ENCODE measurements at places on chromosomes 7 and 10. TPM values are rescaled to one million over a fixed set of nuclear protein-coding genes. Genes with fewer than 3 reads are reported as not detected.

GRCh38 chr7:113775804-113776203 is 143.0 kb downstream of the PPP1R3A start:
- no peak for DNase-seq

- peak; percentile 96 for DNase-seq
Measured at GRCh38 chr7:38369816-38370493, 96.5 kb upstream of the TARP start.

SDK1 gene
- total RNA-seq = 0.23 TPM

MUC3A gene
- total RNA-seq = not detected

DNA sequence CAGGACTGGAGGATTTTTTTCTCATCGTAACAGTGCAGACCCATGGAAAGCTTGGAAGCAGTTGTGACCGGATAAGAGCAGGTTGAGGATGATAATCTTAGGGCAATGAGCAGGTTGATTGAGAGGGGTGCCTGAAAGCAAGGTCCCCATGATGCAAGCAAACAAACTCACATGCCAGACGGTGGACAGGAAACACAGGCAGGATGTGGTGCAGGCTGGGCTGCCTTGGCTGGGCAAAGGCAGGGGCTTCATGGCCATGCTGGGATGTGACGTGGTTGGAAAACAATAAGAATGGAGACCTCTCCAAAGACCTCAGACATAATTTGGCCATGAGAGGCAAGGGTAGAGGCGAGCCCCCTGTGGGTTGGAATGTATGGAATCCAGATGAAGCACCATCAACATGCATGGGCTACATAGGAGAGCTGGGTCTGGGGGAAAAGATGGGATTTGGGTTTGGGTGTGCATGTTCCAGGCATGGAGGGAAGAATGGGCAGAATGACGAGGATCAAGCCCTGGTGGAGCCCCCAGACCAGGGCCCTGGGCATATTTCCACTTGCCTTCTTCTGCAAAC is 58.3 kb downstream of the IKZF1 start:
- DNase-seq = no peak

DNA sequence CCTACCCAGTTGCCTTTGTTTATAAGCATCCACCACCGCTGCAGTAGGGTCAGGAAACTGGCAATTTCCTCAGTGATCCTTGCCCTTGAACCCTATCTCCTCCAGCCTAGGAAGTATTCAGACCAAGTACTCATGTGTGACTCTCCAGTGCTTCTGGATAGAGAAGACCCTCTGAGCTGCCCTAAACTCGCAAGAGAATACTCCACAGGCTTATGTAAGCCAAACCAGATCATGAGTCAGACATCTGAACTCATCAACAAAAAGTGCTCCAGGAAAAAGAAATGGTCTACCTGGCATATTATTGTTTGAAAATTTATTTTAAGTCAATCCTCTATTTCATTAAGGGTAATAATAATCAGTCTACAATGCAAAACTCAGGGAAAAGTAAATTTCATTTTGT is 101.3 kb downstream of the KAT6B start:
- DNase-seq = peak; percentile 32

DNA sequence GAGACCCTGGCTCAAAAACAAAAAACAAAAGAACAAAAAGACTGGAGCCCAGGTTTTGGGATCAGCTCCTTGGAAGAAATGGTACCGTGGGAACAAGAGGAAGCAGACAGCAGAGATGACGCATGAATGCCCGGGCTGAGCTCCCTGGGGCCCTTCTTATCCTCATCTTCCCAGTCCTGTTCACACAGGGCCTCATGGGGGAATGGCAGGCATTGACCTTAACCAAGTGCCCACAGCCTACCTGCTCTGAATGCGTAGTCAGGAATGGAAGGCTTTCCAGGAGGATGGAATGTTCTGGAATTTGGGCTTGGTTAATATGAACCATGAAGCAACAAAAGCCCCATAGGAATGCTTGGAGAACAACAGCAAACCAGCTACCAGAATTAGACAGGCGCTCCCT is 154.7 kb downstream of the PRPF18 start:
- no peak for DNase-seq

PAPOLB gene
- total RNA-seq = 0.23 TPM

GRCh38 chr7:140635345-140635744 is 5.3 kb downstream of the DENND2A start:
- no peak for DNase-seq

DNA sequence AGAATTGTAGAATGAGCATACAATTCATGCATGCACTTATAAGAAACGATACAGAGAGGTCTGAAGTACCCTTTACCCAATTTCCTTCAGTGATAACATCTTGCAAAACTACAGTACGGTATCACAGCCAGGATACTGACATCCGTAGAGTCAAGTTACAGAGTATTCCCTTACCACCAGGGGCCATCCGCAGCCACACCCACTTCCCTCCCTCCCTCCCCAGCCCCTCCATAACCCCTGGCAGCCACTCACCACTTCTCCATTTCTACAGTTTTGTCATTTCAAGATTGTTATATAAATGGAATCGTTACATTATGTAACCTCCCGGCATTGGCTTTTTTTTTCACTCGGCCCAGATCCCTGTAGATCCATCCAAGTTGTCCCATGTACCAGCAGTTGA is 113.6 kb upstream of the RET start:
- DNase-seq = no peak

GRCh38 chr7:109772161-109772560 is 1202.5 kb downstream of the DNAJB9 start:
- no peak for DNase-seq

All from dermis blood vessel endothelial cell (primary cell).